Smooth muscle cell of the brain vasculature (primary cell): ENCODE measurements at places on chromosomes 4 and X.

DNA sequence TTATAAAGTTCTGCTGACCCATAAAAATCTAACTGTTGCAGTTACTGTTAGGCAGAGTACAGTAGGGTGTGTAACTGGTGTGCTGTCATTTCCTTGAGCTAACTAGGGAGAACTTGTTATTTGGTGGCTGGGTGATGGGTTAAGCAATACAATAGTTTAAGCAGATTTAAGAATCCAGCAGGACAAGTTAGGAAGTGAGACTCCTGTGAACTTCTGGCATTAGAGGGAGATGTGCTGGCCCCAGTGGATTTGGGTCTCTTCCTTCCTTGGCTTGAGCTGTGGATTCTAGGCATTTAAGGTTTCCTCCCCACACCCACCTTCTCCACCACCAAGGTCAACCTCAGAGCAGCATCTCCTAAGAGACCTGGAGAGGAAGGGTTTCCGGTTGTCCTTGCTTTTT lies 70.5 kb downstream of the CLCN5 start:
- DNase-seq: no peak

- peak; percentile 33 for DNase-seq
Observed at GRCh38 chrX:41382714-41383645, 49.0 kb downstream of the DDX3X start.

GRCh38 chr4:165532976-165533375 lies 154.2 kb downstream of the CPE start:
- DNase-seq: no peak

- no peak for DNase-seq
Observed at GRCh38 chrX:109374262-109374960, 107.5 kb downstream of the GUCY2F start.

GRCh38 chr4:113057891-113058290 lies 8.4 kb downstream of the ANK2 start:
- no peak for DNase-seq

- no peak for DNase-seq
Observed at GRCh38 chrX:153596981-153597750, 1.8 kb downstream of the CCNQ start.

GRCh38 chrX:96224279-96224678 lies 460.4 kb upstream of the DIAPH2 start:
- DNase-seq: no peak
